GF-D8 (cell line): ENCODE measurements at places on chromosomes 13 and 19.
A peak's percentile ranks its signal among the peaks of the same experiment; 100 is the strongest.

DNA sequence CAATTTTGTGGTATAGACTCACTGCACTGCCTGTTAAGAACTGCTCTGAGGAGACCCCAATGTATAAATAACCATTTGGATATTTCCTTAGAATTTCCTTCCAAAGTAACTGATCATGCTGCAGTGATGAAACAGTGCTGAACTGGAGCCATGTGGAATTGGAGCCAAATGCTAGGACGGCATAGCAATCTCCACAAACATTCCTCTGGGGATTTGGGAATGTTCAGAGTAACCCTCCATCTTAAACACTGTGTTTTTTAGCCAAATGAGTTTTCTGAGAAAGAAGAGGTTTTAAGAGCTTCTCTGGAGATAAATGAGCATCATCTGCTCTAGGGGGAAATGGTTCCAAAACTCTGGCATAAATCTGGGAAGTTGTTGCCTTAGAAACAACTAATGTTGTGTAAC lies 98.2 kb downstream of the OLFM4 start:
- no peak for DNase-seq

DNA sequence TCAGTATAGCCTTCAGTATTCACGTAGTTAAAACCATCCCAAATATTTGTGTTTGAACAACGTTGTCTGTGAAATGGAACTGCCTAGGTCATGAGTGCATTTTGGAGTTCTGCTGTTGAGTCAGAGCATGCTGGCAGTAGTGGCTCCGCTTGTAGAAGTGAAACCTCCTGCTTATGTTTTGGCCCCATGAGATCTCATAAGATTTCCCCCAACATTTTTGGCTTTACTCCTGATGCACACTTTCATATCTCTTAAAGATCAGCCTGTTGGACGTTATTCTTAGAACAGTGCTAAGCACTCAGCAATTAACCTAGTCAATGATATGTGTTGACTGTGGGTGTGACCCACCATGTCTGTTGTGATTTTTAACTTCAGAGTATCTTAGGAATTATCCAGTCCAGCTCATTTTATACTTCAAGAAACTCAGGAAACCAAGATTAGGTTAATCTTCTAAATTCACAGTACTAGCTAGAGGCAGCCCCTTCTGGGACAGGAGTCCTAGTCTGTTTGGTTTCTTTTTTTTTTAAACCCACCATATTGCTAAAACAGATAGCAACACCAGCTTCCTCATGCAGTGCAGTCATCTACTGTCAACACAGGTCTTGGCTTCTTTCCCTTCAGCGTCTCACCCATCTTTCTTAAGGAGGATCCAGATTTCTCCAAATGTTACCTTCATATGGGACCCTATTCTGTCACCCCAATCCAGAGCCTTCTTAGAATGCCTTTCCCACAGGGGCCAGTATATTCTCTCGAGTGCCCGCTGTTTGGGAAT lies 26.2 kb downstream of the RAP2A start:
- no peak for DNase-seq

DNA sequence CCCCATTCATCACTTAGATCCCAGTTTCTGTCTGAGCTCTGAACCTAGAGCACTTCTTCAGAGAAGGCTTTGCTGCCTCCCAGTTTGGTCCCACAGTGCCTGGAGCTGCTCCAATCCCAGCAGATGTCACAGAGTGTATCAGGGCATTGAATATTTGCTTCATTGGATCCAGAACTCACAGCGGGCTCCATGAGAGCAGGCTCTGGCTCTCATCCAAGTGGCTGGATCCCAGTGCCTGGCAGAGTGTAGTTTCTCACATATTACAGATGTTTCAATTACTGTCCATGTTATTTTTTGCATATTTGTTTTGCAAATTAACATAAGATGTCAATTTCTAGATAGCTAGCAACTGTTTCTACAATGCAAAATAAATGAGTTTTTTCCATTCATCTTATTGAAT lies 50.6 kb downstream of the MYO16 start:
- no peak for DNase-seq

DNA sequence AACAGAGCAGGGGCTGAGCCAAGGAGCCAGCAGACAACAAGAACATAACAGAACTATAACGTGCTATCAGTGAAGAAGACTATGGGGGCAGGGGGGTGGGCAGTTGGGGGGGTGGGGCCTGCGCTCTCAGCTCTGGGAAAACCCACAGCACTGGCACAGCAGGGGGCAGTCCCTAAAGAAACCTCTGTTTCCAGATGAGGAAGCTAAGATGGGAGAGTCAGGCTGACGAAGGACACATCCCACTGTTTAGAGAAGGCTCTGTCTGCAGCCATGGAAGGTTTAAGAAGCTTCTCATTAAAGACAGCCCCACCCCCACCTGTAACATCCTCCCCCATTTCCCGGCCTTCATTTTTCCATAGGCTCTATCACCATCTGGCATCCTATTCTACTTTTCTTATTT lies 7.1 kb upstream of the DOCK9 start:
- DNase-seq, result no peak

GRCh38 chr13:45047394-45048310 lies 58.3 kb downstream of the GPALPP1 start:
- DNase-seq, result peak; percentile 40

- DNase-seq, result no peak
These were observed 36.1 kb upstream of the PCDH8 start for GRCh38 chr13:52884429-52885010.
